ENCODE measurements at places on chromosomes 12 and 14. TPM values are rescaled to one million over a fixed set of nuclear protein-coding genes. Genes with fewer than 3 reads are reported as not detected.

GRCh38 chr12:107450541-107450940, 235.1 kb upstream of the PWP1 start:
- no peak for DNase-seq

DNA sequence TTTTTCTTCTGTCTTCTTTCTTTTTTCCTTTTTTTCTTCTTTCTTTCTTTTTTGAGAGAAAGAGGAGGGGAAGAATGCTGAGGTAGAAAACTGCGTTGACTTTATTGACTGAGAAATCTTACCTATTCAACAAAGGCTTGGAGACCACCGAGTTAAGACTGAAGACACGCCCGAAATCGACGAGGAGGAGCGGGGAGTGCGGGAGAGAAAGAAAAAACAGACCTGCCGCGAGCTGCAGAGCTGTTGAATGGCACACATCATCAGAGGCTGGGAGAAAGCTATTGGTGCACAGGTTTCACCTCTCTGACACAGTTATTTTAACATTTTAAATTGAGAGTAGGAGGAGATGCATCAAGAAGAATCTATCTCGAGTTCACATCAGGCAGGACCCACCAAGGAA, 5.1 kb downstream of the ASCL1 start:
- no peak for DNase-seq

DNA sequence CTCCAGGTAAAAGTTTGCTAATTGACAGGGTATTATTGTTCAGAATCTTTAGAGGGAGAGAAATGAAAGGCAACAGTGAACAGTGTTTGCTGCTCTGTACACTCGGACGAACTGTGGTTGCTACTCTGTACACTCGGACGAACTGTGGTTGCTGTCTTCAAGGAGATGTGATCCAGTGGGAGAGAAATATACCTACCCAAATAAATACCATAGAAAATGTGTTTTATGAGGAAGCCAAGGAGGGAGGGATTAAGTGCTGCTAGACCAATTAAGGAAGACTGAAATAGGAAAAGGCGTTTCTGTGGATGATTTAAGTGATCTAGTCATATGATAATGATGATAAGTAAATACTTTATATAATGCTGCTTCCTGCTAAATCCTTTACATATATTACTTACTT, 2.7 kb downstream of the STK38L start:
- DNase-seq = no peak

DNA sequence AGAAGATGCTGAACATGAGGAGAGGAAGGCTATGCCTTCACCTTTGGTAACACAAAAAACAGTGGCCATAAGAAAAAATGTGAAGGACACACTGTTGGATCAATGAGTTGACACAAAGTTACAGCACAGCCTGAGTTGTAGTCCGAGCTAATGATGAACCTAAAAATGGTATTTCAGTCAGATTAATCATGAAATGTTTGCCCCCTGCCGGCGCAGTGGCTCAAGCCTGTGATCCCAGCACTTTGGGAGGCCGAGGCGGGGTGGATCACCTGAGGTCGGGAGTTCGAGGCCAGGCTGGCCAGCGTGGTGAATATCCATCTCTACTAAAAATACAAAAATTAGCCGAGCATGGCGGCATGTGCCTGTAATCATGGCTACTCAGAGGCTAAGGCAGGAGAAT, 1.3 kb upstream of the CAPRIN2 start:
- peak; percentile 57 for DNase-seq

GRCh38 chr14:96002498-96002884, 36.7 kb upstream of the C14orf132 start:
- DNase-seq = no peak

Gene SMIM41
- total RNA-seq = 0.31 TPM
